ENCODE measurements at places on chromosomes 1 and 21.

DNA sequence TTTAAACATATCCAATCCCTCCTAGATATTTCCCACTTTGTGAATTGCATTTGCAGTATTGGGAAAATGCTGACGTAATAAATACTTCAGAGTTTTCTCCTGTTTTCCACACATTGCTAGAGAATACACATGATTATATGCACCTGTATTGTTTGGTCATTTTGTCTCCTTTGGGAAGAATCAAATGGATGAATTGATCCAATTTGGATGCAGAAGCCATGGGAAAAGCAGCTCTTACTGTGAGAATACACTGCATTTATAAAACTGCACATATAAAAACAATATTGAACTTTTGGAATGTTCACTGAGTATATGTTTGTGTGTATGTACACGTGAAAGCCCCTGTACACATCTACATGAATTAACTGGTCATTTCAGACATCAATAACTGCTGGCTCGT, 306.6 kb upstream of the LYPLAL1 start:
- DNase-seq = no peak

GRCh38 chr1:58441699-58442098, 104.8 kb downstream of the OMA1 start:
- DNase-seq = no peak

- DNase-seq = no peak
Measured at GRCh38 chr1:71303617-71304041, 222.8 kb upstream of the ZRANB2 start.

DNA sequence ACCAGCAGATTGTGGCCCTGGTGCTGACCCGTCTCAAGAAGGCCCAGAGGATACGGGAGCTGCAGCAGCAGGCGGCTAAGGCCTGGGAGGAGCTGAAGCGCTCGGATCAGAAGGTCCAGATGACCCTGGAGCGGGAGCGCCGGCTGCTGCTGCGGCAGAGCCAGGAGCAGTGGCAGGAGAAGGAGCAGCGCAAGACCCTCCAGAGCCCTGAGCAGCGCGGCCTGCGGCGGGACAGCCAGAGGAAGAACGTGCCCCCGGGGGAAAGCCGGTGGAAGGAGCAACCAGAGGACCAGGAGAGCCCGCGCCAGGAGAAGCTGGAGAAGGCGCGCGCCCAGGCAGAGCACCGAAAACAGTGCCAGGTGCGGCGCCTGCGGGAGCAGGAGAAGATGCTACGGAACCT, 1.0 kb downstream of the CCDC185 start:
- no peak for DNase-seq

GRCh38 chr1:15005116-15005515, 148.4 kb upstream of the TMEM51 start:
- DNase-seq = no peak

- DNase-seq = no peak
Measured at GRCh38 chr1:117662667-117663066, 56.8 kb downstream of the TENT5C start.

DNA sequence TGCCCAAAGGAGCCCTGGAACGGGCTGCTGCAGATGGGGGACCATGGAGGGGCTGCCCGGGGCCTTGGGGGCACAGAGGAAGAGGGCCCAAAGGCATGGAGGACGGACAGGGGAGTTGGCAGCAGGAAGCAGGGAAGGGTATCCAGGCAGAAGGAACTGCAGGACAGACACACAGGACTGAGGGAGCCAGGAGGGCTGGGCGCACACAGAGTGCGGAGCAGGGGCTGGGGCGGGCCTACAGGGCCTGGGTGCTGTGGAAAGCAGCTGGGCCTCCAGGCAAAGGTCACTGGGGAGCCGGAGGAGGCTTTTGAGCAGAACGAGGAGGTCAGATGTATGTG, 28.1 kb downstream of the KRTAP10-1 start:
- DNase-seq = no peak

- DNase-seq = no peak
Measured at GRCh38 chr1:197810812-197811211, 35.5 kb upstream of the DENND1B start.

- no peak for DNase-seq
Measured at GRCh38 chr21:33334191-33334590, 9.4 kb downstream of the IFNAR1 start.

- DNase-seq = no peak
Measured at GRCh38 chr1:56297208-56297607, 282.2 kb downstream of the PLPP3 start.

DNA sequence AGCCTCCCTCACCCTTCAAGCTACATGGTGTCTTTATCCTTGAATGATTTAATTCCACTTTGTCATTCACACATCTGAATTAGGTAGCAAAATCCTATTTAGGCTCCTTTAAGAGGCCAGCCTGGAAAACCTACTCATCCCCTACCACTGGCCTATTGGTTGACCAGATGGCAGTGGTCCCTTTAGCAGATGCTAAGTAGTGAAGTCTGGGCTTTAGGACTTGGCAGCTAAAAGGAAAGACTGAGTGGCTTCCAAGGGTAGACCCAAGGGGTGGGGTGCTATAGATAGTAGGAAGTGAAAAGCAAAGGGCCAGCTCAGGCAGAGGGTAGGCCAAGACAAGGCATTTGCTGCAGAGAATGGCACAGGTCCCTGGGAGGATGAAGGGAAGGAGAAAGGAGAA, 46.6 kb downstream of the KCNJ6 start:
- DNase-seq = no peak

DNA sequence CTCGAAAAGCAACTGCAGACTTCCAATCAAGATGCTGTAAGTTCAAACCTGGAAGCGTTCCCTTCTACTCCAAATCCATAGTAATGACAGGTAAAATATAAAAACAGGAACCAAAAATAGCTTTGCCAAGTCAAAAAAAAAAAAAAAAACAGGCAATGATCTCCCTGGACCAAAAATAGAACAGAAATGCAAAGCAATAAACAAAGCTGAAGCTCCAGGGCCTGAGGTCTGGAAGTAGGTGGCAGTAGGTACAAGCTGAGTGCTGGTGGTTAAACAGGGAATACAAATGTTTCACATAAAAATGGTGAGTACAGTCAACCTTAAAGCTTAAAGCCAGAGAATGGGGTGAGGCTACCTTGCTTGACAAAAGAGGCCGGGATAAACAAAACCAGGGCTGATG, 610.8 kb downstream of the SMYD3 start:
- DNase-seq = no peak

DNA sequence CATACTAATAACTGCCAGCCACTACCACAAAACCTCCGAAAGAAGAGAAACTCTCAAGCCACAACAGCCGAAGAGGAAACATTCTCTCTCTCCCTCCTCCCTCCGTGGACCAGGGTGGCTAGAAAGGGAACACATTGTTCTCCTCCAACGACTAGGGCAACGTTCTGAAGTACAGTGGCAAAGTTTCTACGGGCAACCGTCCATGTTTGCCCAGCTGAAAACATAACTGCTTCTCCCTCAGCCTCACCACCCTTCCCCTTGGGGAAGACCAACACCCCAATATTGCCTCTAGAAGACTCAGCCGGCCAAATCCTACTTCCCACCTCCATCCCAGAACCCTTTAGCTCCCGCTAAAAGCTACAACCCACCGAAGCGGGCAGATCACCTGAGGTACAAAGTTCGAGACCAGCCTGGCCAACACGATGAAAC, 2.0 kb downstream of the GLUL start:
- no peak for DNase-seq

- no peak for DNase-seq
Measured at GRCh38 chr1:245999697-246000637, 507.1 kb downstream of the SMYD3 start.

GRCh38 chr1:81387446-81387845, 413.3 kb upstream of the ADGRL2 start:
- DNase-seq = no peak

- DNase-seq = no peak
Measured at GRCh38 chr1:27455139-27455811, 34.7 kb downstream of the WASF2 start.

GRCh38 chr1:104745875-104746274, 996.2 kb downstream of the AMY1C start:
- no peak for DNase-seq

DNA sequence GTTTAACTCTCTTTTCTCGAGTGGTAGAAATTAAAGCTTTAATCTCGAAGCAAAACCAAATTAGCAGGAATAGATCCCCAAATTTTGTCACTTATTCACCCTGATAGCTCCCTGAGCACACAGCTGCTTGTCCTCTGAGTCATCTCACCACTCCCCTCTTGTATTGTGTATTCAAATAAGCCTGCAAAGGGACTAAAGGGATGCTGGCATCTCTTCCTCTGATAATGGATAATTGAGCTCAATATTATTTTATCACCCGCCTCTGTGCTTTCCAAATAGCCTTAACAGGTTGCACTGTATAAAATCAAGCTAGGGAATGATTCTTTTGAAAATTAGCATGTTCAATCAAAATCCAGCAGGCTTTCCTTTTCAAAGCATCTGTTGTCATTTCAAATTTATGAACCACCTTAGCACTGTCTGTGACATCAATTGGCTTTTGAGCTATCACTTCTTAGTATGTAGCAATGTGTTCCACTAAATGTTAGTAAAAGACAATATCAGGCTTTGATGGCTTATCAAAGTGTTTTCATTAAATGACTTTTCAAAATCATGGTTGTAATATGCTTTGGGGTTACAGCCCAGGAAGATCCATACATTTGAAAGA, 561.6 kb downstream of the PLA2G4A start:
- no peak for DNase-seq

GRCh38 chr1:185704181-185704580, 30.0 kb upstream of the HMCN1 start:
- no peak for DNase-seq

DNA sequence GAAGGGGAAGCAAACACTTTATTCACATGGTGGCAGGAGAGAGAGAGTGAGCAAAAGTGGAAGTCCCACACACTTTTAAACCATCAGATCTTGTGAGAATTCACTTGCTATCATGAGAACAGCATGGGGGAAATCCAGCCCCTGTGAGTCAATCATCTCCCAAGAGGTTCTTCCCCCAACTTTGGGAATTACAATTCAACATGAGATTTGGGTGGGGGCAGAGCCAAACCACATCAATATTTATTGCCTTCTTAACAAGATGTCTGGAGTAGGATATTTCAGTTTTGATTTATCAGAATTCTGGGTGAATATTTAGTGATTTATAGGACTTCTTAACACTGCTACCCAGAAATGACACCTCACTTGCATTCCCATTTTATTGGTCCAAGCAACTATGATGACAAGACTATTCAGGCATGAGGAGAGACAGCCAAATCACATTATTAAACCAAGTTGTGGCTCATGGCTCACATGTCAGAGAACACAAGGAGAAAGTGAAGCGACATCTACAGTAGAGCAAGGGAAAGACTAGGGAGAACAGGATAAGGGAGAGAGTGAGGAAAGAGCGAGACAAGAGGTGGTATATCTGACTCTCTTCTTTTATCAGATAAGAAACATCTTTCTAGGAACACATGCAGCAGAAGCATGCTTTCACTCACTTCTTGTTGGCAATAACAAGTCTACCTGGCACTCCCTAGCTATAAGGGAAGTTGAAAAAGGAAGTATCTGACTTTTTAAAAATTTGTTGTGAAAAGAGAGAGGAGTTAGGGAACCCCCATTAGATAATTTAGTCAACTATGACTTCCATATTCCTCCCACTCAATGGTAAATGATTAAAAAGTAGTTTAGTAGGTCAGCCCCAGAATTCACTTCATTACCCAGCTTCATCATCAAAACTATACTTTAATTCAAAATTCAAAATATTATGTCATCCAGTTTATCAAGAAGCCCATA, 36.6 kb upstream of the PTPRC start:
- no peak for DNase-seq

DNA sequence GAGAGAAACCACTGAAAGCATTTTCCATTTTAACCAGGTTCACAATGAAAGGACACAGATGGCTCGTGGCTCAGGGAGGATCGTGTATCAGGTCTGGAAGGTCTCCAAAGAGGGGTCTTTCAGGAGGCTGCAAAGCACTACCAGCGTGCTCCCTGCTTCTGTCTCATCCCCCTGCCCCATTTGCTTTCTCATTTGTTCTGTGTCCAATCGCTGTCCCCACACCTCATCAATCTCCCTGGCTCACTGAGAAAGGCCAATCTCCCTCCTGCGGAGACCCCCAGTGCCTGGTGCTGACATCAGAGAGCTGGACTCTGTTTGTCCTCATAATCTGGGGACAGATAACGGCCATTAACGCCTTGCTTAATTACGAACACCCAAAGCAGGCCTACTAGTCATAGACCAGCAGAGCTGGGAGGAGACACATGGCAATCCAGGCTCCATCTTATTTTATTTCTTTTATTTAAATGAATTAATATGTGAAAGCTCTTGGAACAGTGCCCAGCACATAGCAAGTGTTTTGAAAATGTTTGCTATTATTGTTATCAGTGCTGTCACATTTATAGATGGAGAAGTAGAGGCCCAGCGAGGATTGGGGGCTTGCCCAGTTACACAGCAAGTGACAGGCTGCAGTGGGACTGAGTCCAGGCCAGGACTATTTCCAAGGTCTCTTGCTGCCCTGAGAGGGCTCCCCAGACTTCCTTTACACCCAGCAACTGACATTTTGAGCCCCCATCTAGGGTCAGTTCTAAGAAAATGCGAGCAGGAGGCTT, 341.0 kb upstream of the USP24 start:
- DNase-seq = no peak

GRCh38 chr21:37642493-37642892, 273.8 kb downstream of the KCNJ6 start:
- DNase-seq = no peak

DNA sequence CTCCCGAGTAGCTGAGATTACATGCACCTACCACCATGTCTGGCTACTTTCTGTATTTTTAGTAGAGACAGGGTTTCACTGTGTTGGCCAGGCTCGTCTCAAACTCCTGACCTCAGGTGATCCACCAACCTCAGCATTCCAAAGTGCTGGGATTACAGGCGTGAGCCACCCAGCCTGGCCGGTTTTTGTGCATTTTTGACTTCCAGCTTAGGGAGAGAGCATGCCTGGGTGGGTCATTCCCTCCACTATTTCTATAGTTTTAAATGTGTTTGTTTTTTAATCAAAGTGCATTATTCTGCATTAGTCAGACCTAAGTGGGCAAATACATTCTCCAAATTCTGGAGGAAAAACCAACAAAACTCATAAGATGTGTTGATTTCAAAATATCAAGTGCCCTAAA, 207.4 kb upstream of the NRIP1 start:
- no peak for DNase-seq

- DNase-seq = no peak
Measured at GRCh38 chr1:119815361-119815760, 4.1 kb upstream of the REG4 start.

Measured in activated T-cell treated with anti-CD3 and anti-CD28 coated beads, Interleukin-2, amount 50 U/mL, for 1 hour (primary cell).